AG20443 (cell line): ENCODE measurements at places on chromosomes 13 and 19.
A peak's percentile ranks its signal among the peaks of the same experiment; 100 is the strongest.

- DNase-seq, result no peak
Observed at GRCh38 chr13:109762791-109763190, 23.6 kb downstream of the IRS2 start.

GRCh38 chr13:73901324-73902068 is 232.7 kb downstream of the KLF12 start:
- no peak for DNase-seq

- no peak for DNase-seq
Observed at GRCh38 chr13:112104881-112105234, 37.9 kb downstream of the SOX1 start.

GRCh38 chr13:53010374-53011105 is 18.1 kb upstream of the OLFM4 start:
- no peak for DNase-seq

DNA sequence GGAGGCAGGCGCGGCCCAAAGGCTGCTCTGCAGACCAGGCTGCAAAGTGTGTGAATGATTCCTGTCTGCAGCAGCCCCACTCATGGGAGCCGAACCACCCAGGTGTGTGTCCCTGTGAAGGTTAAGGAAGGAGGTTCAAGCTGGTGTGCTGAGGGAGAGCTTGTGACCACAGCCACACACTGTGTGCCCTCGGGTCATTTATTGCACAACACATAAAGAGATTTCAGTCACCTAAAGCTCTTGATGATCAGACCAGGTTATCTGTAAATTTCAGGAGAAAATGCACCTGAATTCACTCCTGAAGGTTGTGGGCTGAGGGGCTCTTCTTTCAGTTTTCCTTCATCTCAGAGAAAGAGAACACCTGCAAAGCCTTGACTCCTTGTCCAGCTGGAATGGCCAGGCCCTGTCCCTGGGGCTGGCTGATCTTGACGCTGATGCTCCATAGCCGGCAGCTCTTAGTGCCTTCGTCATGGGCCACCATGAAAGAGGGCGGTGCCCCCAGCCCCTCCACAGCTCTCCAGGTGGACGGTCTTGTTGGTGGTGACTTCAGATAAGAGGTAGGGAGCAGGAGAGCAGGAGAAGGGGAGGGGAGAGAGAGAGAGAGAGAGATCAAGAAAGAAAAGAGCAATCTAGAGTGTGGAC is 110.8 kb upstream of the C1QTNF9B start:
- no peak for DNase-seq

- no peak for DNase-seq
Observed at GRCh38 chr19:51427201-51427600, 9.8 kb upstream of the SIGLEC10 start.

GRCh38 chr19:1251330-1252220 is 3.2 kb downstream of the MIDN start:
- no peak for DNase-seq

GRCh38 chr19:58395220-58395978 is at the start of gene RNF225:
Gene RNF225, plus strand, starts transcription at chr19:58395656. Its CDS starts 434 bp downstream, at chr19:58396090.
- no peak for DNase-seq

GRCh38 chr13:21901811-21902708 is 231.2 kb downstream of the FGF9 start:
- peak; percentile 77 for DNase-seq

DNA sequence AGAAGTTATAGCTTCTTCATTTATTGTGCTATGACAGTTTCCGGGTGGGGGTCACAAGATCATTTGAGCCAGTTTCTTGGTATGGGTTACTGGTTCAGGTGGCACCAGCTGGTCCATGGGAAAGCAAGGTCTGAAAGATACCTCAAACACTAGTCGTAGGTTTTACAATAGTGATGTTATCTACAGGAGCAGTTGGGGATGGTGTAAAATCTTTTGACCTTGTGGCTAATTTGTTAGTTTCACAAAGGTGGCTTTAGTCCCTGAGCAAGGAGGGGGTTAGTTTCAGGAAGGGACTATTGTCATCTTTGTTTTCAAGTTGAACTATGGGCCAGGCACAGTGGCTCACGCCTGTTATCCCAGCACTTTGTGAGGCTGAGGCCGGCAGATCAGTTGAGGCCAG is 24.6 kb downstream of the CHST8 start:
- DNase-seq, result no peak

DNA sequence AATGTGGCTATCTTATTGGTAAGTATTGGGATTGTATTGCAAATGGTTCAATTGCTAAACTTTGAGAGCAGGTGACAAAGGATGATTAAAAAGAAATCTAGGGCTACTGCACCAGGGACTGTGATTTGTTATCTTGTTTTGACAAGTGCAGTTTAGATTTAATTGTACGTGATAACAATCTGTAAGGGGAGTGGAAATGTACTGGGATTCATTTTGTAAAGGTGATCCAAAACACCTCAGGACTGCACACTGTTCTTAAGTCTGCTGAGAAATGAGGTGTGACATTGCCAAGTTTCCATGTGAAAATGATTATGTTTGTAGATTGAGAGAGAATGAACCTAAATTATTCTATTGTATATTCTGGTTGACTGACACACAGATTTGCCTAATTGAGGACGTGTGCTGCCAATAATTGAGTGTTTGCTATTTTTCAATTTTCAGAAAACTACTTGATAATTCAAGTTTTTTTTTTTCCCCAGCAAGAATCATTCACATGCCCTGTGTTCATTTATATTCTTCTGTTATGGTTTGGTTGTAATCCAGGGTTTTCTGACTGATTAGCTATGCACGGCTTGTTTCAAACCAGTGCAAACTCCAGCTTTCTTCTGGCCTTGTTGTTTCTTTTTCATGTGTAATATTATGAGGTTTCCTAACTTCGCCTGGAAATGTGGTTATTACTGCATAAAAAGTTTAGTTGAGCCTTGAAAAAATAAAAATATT is 308.0 kb downstream of the OLFM4 start:
- DNase-seq, result no peak

- no peak for DNase-seq
Observed at GRCh38 chr13:50596776-50597203, 246.7 kb downstream of the DLEU7 start.

DNA sequence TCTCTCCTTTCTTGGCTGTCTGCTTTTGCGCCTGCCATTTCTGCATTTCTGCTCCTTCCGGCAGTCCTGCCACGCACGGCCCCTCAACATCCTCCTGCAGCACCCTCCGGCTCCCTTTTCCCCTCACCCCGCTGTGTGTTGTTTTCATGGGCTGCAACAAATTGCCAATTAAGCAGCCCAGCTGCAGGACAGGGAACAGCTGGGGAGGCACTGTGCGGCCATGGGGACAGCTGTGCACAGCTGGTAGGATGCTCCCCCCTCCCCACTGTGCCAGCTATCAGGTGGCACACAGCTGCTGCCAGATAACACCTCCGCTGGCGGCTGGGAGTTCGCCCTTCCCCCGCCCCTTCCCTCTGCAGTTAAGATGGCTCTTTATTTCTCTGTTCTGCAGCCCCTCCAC is 25.4 kb downstream of the LYL1 start:
- DNase-seq, result no peak

DNA sequence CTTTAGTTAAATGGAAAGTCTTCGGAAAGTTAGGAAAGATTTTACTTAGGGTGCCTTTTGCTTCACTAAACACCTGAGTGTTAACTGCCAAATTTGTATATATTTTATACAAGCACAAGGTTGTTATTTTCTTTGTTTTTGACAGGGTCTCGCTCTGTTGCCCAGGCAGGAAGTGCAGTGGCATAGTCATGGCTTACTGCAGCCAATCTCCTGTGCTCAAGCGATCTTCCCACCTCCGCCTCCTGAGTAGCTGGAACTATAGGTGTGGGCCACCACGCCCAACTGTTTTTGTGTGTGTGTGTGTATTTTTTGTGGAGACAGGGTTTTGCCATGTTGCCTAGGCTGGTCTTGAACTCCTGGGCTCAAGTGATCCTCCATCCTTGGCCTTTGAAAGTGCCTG is 16.2 kb downstream of the KCTD4 start:
- no peak for DNase-seq
